ENCODE measurements at places on chromosomes 12 and 14.

DNA sequence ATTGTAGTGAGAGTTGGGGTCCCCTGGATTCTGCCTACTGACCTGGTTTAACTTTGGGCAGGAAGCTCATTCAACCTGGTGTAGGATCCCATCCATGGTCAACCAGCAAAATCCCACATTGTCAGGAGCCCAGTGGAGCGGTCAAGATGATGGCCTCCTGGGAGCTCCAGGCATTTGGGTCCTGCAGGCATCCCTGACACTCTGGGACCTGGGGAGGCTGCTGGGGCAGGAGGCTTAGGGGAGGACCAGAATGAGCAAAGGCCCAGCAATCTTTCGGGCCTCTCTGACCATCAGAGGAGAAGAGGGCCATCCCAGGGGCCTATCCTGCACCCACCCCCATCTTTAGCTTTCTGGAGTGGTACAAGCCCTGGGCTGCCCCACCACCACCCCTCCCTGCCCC is 104.0 kb downstream of the PRMT8 start:
- H3K36me3 ChIP-seq: no peaks in the 10 kb centered on the region
- no peak overlapping the region for H3K27ac ChIP-seq
- DNase-seq: no peak
- no peaks in the 10 kb centered on the region for H3K4me1 ChIP-seq
- H3K4me3 ChIP-seq: no peak overlapping the region
- no peaks in the 10 kb centered on the region for H3K27me3 ChIP-seq

DNA sequence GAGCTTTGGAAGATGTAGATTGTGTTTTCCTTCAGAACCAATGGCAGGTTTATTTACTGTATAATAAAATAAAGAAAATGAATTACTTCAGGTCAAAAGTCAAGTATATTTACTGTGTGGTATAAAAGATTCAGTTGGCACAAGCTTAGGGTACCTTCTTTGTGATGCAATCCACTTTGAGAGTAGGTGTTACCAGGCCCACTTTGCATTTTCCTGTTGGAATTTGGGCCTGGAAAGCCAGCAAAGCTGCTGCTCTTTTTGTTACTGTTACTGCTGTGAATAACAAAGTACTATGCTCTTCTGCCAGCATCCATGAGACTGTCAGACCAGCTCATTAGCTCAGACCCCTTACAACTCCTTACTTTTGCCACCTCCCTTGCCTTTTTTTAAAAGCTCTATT is 649.0 kb upstream of the SEL1L start:
- H3K27ac ChIP-seq: no peak overlapping the region
- no peaks in the 10 kb centered on the region for H3K4me1 ChIP-seq
- H3K36me3 ChIP-seq: no peaks in the 10 kb centered on the region
- H3K27me3 ChIP-seq: no peaks in the 10 kb centered on the region
- no peak overlapping the region for H3K4me3 ChIP-seq

DNA sequence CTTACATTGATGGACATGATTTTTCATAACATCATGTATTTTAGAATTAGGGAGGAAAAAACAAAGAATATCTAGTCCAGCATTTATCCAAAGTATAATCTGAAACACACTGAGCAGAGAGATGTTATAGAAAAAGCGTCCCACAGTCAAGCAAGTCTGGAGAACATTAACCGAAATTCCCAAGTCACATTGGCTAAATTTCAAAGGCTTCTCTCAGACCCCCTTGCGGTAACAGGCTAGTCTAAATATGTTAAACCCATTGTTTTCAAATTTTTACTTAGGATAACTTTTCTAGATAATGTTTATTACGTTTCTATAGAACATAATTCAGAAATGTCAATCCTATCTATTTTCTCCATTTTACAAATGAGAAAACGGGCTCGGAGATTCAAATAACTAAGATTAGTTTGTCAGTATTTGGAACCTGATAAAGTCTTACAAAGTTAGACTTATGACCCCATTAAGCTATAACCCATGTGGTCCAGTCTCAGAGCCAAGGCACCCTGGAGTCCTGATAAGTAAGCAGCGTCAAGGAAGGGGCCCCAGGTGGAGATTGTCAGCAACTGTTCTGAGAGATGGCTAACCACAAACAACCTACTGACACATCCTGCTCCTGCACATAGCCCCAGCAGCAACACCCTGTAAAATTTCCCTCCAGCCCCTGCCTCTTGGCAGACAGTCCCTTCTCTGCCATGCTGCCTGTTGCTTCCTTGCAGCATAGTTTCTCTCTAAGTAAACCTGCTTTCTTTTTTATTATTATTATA is 220.6 kb upstream of the TMEM260 start:
- no peaks in the 10 kb centered on the region for H3K36me3 ChIP-seq
- H3K4me3 ChIP-seq: no peak overlapping the region
- H3K27me3 ChIP-seq: peaks cover 13% of the 10 kb centered on the region
- H3K4me1 ChIP-seq: peaks cover 20% of the 10 kb centered on the region
- peak; percentile 56 for DNase-seq
- H3K27ac ChIP-seq: no peak overlapping the region

DNA sequence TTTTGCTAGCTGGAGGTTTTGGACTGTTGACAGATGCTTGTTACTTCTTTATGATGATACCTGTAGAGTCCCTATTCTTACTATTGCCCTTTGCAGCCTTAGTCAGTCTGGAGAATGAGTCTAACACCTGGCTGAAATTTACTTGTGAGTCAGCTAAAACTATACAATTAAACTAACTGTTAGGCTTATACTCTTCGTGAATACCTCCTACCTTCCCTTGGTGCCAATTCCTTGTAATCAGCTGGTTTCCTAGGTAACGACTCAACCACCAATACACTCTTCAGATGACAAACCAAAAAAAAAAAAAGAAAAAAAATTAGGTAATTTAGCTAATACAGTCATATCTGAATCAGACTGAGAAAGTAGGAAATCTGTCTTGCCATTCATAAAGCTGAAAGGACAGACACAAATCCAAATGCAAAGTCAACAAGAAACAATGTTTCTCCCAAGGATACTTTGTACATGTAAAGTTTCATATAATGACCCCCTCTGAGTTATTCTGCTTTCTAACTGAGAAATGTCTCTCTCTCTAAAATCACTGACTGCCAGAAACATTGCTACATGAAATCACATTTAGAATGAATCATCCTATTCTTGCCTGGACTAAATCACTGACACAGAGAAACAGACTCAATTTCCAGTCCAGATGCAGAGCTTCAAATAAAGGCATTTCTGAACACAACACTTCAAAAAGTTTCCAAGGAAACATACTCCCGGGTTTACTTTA is 56.5 kb upstream of the CDKL1 start:
- H3K36me3 ChIP-seq: peaks cover 36% of the 10 kb centered on the region
- DNase-seq: no peak
- H3K27me3 ChIP-seq: no peaks in the 10 kb centered on the region
- H3K4me3 ChIP-seq: no peak overlapping the region

DNA sequence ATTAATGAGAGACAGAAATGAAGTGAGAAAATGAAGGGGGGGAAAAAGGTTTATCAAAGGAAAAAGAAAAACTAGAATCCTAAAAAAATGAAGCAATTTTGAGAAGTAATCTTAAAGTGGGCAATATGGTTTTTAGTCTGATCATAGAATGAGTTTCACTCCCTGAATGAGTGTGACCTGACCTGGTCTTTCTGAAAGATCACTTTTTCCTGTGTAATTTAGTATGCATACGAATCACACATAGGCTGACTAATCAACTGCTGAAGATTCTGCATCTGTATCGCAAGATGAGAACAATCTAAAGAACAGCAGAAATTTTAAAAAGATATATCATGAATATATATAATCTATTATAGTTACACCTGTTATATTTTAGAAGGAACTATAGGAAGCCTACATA is 11.3 kb downstream of the GNPTAB start:
- peaks cover 62% of the 10 kb centered on the region for H3K4me1 ChIP-seq
- H3K27me3 ChIP-seq: no peaks in the 10 kb centered on the region
- peaks cover 60% of the 10 kb centered on the region for H3K36me3 ChIP-seq
- peak overlapping the region; percentile 72 for H3K27ac ChIP-seq
